ENCODE measurements at places on chromosomes 13 and 19. TPM values are rescaled to one million over a fixed set of nuclear protein-coding genes. Genes with fewer than 3 reads are reported as not detected.

DNA sequence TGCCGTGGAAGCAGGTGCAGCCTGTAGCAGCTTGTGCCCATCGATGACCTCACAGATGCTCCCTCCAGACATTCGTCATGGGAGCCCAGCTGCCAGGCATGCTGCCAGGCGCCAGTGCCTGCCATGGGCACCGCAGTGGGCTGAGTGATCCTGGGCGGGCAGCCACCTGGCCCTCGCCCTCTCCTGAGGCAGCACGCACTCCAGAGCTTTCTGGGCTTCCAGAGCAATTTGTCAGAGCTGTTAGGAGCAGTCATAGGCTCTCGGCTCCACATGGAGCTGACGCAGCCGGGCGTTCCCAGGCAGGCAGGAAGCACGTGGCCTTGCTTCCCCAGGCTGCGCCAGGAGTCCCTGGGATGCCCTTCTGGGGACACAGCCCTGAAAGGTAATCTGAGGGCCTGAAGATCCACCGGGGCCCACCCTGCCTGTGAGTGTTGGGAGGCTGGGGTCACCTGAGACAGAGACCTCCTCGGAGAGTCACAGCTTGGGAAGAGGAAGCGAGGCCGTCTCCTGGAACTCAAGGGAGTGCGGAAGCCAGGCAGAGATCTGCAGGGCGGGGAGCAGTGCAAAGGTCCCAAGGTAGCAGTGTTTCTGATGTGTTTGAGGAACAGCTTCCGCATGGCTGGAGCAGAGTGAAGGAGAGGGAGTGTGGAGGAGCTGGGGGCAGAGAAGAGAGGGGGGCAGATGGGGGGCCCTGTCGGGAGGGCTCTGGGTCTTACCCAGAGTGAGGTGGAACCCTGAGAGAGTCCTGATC lies 50.6 kb downstream of the DPF1 start:
- H3K27me3 ChIP-seq = no peaks in the 10 kb centered on the region

Gene SLC5A5
- polyA plus RNA-seq = 0.06 TPM

DNA sequence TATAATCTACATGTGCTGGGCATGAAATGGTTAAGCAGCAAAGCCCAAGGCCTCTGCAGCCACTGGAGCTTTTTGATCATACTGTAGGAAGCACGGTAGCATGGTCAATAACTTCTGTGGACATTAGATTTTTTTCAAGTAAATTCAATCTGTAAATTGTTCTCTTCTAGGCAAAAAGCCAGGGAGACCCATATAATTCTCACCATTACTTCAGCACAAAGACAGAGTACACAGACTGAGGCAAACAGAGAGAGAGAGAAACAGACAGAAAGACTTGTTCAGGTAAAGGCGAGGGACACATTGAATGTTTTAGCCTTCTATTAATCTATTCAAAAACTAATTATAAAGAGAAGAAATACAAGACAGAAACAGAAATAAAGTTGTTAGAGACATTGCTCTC lies 349.4 kb downstream of the RFC3 start:
- no peaks in the 10 kb centered on the region for H3K27me3 ChIP-seq
- peaks cover under 1% of the 10 kb centered on the region for H3K4me1 ChIP-seq
- DNase-seq = no peak
- H3K36me3 ChIP-seq = no peaks in the 10 kb centered on the region
- no peak overlapping the region for H3K27ac ChIP-seq

DNA sequence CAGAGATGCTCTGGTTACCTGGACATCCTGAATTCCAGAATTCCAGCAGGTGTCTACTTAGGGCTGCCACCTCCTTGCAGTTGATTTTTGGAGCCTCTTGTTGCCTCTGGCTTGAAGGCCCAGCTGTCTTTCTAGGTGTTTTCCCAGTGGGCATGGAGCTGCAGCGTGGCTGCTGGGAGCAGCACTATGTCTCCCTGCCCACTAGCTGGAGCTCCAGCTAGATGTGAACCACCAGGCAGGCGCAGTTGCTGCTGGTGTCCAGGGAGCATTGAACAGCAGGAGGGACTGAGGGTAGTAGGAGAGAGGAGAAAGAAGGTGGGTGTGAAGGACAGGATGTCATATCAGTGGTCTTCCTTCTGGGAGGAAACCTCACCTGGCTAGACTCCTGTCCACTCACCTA lies 9.9 kb upstream of the SELENOW start:
- no peak for DNase-seq
- H3K27ac ChIP-seq = no peak overlapping the region
- H3K4me3 ChIP-seq = no peak overlapping the region
- no peaks in the 10 kb centered on the region for H3K4me1 ChIP-seq
- no peaks in the 10 kb centered on the region for H3K27me3 ChIP-seq
- no peaks in the 10 kb centered on the region for H3K36me3 ChIP-seq

- no peaks in the 10 kb centered on the region for H3K36me3 ChIP-seq
- H3K4me1 ChIP-seq = no peaks in the 10 kb centered on the region
- no peak for DNase-seq
- H3K27ac ChIP-seq = no peak overlapping the region
- H3K27me3 ChIP-seq = no peaks in the 10 kb centered on the region
Observed at GRCh38 chr19:29193155-29193554, 19.8 kb downstream of the UQCRFS1 start.

GRCh38 chr13:23928985-23929384 lies 31.7 kb upstream of the C1QTNF9B start:
- H3K4me3 ChIP-seq = no peak overlapping the region
- H3K27me3 ChIP-seq = no peaks in the 10 kb centered on the region
- H3K27ac ChIP-seq = no peak overlapping the region
- H3K36me3 ChIP-seq = no peaks in the 10 kb centered on the region
- H3K4me1 ChIP-seq = no peaks in the 10 kb centered on the region
- no peak for DNase-seq

- no peak overlapping the region for H3K27ac ChIP-seq
- H3K27me3 ChIP-seq = no peaks in the 10 kb centered on the region
- no peaks in the 10 kb centered on the region for H3K4me1 ChIP-seq
- H3K4me3 ChIP-seq = no peak overlapping the region
Observed at GRCh38 chr13:32983058-32983457, 33.2 kb upstream of the KL start.

DNA sequence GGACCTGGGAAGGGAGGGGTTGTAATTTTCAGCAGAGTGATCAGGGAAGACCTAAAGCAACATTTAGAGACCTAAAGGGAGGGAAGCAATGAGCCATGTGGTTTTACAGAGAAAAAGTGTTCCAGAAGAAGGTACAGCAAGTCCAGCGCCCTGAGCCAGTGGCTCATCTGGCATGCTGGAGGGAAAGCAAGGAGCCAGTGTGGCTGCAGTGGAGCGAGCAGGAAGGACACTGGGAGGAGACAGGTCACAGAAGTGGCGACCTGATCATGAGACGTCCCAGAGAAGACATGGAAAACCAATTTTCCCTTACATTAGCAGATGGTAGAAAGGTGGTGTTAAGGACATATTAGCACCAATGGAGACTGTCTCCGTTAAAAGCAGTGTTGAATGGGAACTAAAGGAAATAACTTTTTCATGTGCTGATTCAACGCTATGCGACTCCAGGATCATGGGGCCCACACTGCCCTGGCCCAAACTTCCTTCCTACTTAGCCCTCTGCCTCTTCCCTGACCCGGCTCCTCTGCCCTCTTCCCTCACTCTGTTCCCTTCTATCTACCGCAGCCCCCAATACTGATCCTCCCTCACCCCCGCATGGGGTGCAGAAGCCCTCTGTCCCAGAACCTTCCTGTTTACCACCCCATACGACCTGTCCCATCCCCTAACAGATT lies 5.4 kb downstream of the C19orf47 start:
- peak; percentile 16 for DNase-seq
- no peaks in the 10 kb centered on the region for H3K36me3 ChIP-seq
- no peaks in the 10 kb centered on the region for H3K27me3 ChIP-seq
- no peak overlapping the region for H3K4me3 ChIP-seq

DNA sequence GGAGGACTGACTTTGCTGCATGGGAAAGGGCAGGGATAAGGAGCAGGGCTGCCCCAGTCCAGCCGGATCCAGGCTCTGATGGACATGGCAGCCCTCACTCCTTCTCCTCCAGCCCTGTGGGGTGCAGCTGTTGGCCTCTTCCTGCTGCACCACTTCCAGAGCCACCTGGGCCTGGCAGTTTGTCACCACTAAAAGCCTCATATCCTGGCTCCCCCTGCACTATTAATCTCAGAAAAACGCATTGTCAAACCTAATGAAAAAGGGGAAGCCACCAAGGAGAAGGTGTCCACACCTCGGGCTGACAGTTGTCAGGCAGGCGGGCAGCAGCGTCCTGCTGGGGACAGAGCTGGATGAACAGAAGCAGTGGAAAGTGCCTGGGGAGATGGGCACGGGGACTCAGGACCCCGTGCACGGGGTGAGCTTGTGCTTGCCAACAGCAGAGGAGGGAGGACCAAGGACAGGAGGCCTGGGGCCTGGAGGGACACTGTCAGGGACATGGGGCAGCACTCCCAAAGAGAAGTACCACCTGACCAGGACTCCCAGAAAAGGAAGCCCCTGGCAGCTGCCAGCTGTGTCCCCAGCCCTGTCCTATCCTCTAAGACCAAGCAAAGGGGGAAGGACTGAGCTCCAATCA lies 151.1 kb upstream of the TSHZ3 start:
- no peaks in the 10 kb centered on the region for H3K27me3 ChIP-seq
- H3K4me3 ChIP-seq = no peak overlapping the region
- no peak overlapping the region for H3K27ac ChIP-seq
- no peaks in the 10 kb centered on the region for H3K4me1 ChIP-seq
- no peaks in the 10 kb centered on the region for H3K36me3 ChIP-seq

DNA sequence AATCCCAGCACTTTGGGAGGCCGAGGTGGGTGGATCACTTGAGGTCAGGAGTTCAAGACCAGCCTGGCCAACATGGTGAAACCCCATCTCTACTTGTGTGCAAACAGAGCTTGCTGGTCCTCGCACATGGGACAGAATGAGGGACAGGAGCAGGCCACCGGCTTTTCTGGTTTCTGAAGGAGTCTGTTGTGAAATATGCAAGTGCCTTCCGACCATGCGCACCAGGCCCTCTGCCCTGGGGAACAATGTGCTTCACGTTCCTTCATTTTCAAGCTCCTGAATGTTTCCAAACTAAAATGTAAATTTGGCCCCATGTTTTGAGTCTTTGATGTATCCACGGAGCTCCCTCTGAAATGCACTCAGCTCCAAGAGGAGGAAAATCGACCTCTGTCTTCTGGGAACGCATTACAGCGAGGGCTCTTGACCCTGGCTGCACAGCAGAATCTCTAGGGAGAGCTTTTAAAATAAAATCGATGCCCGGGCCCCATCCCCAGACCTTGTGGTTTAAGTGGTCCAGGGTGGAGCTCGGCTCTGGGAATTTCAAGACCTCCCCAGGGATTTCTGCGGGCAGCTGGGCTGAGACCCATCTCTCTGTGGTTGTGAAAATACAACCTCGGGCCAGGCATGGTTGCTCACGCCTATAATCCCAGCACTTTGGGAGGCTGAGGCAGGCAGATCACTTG lies 9.3 kb upstream of the ACP4 start:
- H3K27me3 ChIP-seq = peaks cover 32% of the 10 kb centered on the region
- H3K27ac ChIP-seq = no peak overlapping the region
- DNase-seq = no peak
- H3K36me3 ChIP-seq = no peaks in the 10 kb centered on the region
- no peak overlapping the region for H3K4me3 ChIP-seq

GRCh38 chr19:15563325-15563794 lies 51.7 kb upstream of the CYP4F8 start:
- H3K36me3 ChIP-seq = no peaks in the 10 kb centered on the region
- H3K27me3 ChIP-seq = peaks cover 6% of the 10 kb centered on the region
- no peak for DNase-seq
- no peak overlapping the region for H3K4me3 ChIP-seq

Gene ZNF613
- polyA plus RNA-seq = 14.5 TPM
